Activated T-helper 2 cell treated with anti-CD3 and anti-CD28 coated beads, Interferon-gamma antibody, Interleukin-2, Interleukin-4, amounts not matched to agents 10 μg/mL and 5 μg/mL and 100 μg/mL, durations not matched to agents 14 hours and 24 hours and 36 hours (primary cell): ENCODE measurements at places on chromosomes 2 and 18. TPM values are rescaled to one million over a fixed set of nuclear protein-coding genes. Genes with fewer than 3 reads are reported as not detected.

GRCh38 chr2:238506371-238507068 is 79.8 kb downstream of the ASB1 start:
- peaks cover 3% of the 10 kb centered on the region for H3K27me3 ChIP-seq
- H3K4me1 ChIP-seq = no peaks in the 10 kb centered on the region
- H3K36me3 ChIP-seq = no peaks in the 10 kb centered on the region
- H3K4me3 ChIP-seq = no peak overlapping the region

- H3K4me3 ChIP-seq = no peak overlapping the region
These were observed 4.4 kb downstream of the SLC66A3 start for GRCh38 chr2:11159574-11160170.

DNA sequence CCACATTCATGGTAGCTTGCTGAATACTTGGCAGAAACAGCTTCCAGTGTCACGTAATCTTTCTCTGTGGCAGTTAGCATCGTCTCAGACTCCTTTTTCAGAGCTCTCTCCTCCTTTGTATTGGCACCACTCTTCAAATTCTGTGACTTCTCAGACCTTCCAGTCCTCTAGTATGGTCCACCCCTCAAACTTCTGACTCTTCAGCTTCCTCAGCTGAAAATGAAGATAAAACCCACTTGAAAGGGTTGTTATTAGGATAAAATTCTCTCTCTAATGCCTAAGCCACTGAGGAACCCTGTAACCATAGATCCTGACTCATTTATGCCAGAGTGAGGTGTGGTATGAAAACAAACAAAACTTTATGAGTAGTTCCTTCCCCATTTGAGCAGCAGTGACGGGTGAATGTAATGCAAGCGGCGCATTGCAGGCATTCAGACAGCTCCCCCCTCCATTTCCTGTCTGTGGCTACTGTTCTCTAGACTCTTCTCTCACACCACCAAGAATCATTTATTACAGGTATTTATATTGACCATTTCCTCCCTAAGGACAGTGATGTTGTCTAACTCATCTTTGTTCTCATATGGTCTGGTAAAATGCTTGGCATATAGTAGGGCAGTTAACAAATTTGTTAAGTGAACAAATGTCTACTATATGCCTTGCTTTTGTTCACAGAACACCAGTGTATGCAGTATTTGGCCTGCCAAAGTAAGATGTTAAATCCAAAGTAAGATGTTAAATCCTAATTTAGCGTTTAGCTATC is 35.3 kb downstream of the GALNT1 start:
- DNase-seq = peak; percentile 57
- peaks cover 2% of the 10 kb centered on the region for H3K36me3 ChIP-seq
- peaks cover 15% of the 10 kb centered on the region for H3K4me1 ChIP-seq
- H3K4me3 ChIP-seq = no peak overlapping the region

GRCh38 chr2:47724221-47724981 is 58.5 kb upstream of the MSH6 start:
- no peak overlapping the region for H3K4me3 ChIP-seq
- no peak for DNase-seq
- no peaks in the 10 kb centered on the region for H3K36me3 ChIP-seq
- H3K4me1 ChIP-seq = no peaks in the 10 kb centered on the region
- no peak overlapping the region for H3K27ac ChIP-seq
- H3K27me3 ChIP-seq = no peaks in the 10 kb centered on the region

DNA sequence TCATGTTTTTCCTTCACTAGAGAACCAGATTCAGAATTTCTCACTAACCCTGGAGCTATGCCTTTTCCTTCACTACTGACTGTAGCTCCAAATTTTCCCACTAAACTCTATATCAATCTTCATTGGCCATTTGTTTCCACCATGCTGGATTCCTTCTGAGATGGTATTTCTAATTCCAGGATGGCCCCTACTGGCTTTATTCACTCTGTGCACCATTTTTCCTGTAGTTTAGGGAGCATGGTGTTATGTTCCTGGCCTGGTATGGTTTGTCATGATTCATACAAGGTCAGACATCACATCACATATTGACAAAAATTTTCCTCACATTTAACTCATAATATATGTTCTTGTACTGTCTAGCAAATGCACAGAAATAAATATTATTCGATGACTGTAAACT is 229.2 kb upstream of the TFPI start:
- H3K4me3 ChIP-seq = no peak overlapping the region
- no peaks in the 10 kb centered on the region for H3K4me1 ChIP-seq
- DNase-seq = no peak
- H3K27me3 ChIP-seq = peaks cover 3% of the 10 kb centered on the region
- no peak overlapping the region for H3K27ac ChIP-seq
- no peaks in the 10 kb centered on the region for H3K36me3 ChIP-seq

- peak overlapping the region; percentile 75 for H3K27ac ChIP-seq
- peaks cover 49% of the 10 kb centered on the region for H3K4me1 ChIP-seq
- DNase-seq = no peak
These were observed 16.9 kb downstream of the GPR55 start for GRCh38 chr2:230908092-230908594.

GRCh38 chr18:46569211-46569610 is 87.8 kb downstream of the LOXHD1 start:
- H3K4me3 ChIP-seq = no peak overlapping the region
- H3K27ac ChIP-seq = no peak overlapping the region
- H3K4me1 ChIP-seq = no peaks in the 10 kb centered on the region
- H3K27me3 ChIP-seq = peaks cover 2% of the 10 kb centered on the region

GRCh38 chr18:23171581-23172156 is 36.4 kb downstream of the CABLES1 start:
- no peak overlapping the region for H3K4me3 ChIP-seq
- H3K27ac ChIP-seq = no peak overlapping the region
- DNase-seq = no peak
- H3K4me1 ChIP-seq = peaks cover 2% of the 10 kb centered on the region
- H3K27me3 ChIP-seq = peaks cover 6% of the 10 kb centered on the region
- no peaks in the 10 kb centered on the region for H3K36me3 ChIP-seq

DNA sequence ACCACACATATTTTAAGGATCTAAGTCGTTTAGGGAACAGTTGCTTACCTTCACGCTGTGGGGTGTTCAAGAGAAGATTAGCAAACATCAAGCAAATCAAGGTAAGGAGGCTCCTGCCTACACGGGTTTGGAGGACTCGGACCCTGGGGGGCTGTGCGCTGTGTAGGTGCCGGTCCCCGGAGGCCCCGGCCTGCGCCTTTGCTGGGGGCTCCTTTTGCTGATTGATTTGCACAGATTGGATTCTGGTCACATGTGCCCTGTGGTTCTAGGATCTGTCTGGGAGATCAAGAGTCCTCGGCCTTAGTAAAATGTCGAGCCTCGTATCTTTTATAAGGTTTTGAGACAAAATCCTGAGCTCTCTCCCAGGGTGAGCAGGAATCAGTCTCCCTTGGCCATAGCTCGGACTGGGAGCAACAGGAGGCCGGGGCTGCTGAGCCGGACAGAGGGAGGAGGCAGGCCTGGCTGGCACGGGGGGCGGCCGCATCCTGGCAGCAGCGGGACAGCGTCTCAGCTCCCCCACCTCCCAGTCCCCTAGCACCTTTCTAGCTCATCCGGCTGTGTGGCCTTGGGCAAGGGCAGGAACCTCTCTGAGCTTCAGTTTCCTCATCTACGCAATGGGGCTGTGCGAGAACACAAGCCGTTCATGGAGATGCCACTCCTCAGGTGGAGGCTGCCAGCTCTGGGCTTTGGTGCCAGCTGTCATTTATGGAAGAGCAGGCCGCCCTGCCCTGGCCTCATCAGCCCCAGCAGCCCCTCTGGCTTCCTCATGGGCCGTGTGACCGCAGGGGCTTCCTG is 147.2 kb downstream of the MBP start:
- no peak overlapping the region for H3K4me3 ChIP-seq
- H3K27ac ChIP-seq = no peak overlapping the region
- H3K36me3 ChIP-seq = no peaks in the 10 kb centered on the region
- H3K4me1 ChIP-seq = peaks cover 4% of the 10 kb centered on the region

DNA sequence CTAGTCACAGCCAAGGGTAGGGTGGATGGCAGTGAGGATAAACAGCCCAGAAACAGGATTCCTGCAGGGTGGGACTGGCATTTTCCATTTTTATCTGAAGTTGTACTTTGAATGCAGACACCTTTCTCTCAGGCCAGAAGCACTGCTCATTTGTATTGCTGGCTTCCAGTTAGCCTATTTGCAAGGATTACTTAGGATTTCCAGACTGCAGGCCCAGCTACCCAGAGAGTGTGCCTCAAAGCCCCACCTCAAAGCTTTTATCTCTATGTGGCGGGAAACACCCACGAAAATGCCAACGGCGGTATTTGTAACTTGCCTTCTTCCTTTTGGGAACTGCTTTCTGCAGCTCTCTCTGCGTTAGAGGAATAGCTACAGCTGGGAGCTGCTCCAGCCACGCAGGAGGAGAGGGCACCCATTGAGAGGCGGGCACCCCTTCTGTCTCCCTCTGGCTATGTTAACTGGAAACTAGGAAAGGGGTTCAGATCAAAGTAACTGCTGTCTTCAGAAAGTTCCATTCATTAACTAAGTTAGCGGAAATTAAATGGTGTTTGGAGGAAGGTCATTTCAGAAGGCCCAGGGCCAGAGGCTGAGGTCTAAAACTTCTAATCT is 144.9 kb downstream of the TGIF1 start:
- peak overlapping the region; percentile 98 for H3K27ac ChIP-seq
- H3K4me1 ChIP-seq = peaks cover 52% of the 10 kb centered on the region
- no peaks in the 10 kb centered on the region for H3K27me3 ChIP-seq
- DNase-seq = no peak
- peaks cover 22% of the 10 kb centered on the region for H3K36me3 ChIP-seq

- no peak overlapping the region for H3K4me3 ChIP-seq
- H3K36me3 ChIP-seq = no peaks in the 10 kb centered on the region
- H3K27me3 ChIP-seq = peaks cover 2% of the 10 kb centered on the region
- H3K4me1 ChIP-seq = no peaks in the 10 kb centered on the region
- H3K27ac ChIP-seq = no peak overlapping the region
These were observed 89.6 kb downstream of the KYNU start for GRCh38 chr2:142967060-142967459.

- no peak overlapping the region for H3K4me3 ChIP-seq
- no peak overlapping the region for H3K27ac ChIP-seq
- no peaks in the 10 kb centered on the region for H3K27me3 ChIP-seq
- DNase-seq = no peak
- peaks cover 63% of the 10 kb centered on the region for H3K36me3 ChIP-seq
These were observed 63.5 kb downstream of the EMILIN2 start for GRCh38 chr18:2910261-2910660.

GRCh38 chr2:217820904-217821303 is 181.9 kb downstream of the TNS1 start:
- H3K27ac ChIP-seq = no peak overlapping the region
- no peaks in the 10 kb centered on the region for H3K4me1 ChIP-seq
- no peaks in the 10 kb centered on the region for H3K36me3 ChIP-seq
- no peak for DNase-seq

DNA sequence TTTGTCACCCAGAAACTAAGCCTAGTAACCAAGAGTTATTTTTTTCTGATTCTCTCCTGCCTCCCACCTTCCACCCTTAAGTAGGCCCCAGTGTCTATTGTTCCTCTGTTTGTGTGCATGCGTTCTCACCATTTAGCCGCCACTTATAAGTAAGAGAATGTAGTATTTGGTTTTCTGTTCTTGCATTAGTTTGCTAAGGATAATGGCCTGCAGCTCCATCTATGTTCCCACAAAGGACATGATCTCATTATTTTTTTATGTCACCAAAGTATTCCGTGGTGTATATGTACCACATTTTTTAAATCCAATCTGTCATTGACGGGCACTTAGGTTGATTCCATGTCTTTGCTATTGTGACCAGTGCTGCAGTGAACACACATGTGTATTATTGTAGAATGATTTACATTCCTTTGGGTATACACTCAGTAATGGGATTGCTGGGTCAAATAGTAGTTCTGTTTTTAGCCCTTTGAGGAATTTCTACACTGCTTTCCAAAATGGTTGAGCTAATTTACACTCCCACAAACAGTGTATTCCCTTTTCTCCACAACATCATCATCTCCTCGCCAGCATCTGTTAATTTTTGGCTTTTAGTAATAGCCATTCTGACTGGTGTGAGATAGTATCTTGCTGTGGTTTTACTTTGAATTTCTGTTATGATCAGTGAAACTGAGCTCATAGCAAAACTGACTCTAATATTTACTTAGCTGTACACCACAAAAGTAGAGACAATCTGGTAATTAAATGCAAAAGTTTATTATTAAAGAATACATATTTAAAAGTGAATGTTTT is 660.1 kb upstream of the SLC8A1 start:
- no peak overlapping the region for H3K27ac ChIP-seq
- no peak overlapping the region for H3K4me3 ChIP-seq
- no peaks in the 10 kb centered on the region for H3K27me3 ChIP-seq
- H3K36me3 ChIP-seq = no peaks in the 10 kb centered on the region
- no peak for DNase-seq

DNA sequence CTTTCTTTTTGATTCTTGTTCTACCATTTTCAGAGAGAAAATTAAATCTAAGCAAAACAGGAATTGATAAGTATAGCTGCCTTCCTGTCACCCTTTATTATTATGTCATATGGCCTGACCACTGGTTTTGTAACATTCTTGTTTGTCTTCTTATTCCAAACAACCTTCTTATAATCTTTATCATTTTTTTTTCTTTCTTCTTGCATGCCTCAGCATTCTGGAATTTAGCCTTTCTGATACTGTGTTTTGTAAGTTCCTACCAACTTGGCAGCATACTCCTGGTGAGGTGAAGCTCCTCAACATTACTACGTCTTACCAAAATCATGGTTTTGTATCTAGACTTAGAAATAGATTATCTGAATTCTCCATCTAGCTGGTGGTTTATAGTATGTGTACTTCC is 199.2 kb downstream of the CAMKMT start:
- no peaks in the 10 kb centered on the region for H3K27me3 ChIP-seq
- no peak overlapping the region for H3K27ac ChIP-seq
- H3K4me3 ChIP-seq = no peak overlapping the region

Gene AGPS
- total RNA-seq = 70.4 and 74.4 TPM in 2 replicates

Gene REG3G
- total RNA-seq = not detected in 2 replicates

Gene LDLRAD4
- 30.5 and 32.7 TPM in 2 replicates for total RNA-seq
